ENCODE measurements at places on chromosomes 3 and 15.

GRCh38 chr3:99651531-99651930, 13.1 kb downstream of the COL8A1 start:
- DNase-seq, result no peak

- no peak for DNase-seq
Measured at GRCh38 chr3:69246612-69247011, 124.2 kb upstream of the LMOD3 start.

DNA sequence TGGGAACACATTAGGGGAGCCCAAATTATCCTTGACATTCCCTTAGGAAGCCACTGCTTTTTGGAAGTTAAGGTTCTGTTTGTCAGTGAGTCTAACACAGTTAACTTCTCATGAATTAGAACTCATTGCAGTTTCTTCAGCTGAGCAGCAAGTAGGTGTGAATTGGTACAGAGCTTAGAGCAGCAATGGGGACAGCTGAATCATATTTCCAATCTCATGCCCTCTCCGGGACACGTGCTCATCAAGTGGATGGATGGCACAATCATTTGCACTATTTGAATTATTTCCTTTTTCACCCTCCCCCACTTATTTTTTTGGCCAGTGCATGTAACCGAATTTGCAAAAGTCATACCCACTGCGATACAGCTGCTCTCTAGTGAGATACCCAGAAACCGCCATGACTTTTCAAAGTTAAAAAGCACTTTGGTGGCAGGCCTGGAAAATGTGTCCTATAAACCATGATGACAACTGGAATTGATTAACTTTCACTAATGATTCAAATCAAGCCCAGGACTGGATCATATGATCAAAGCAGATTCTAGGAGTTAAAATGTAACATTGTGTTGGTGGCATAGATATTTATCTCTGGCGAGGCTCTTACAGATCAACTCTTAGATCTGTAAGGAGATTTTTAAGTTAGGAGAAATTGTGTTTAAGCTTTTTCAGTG, 76.4 kb downstream of the EBLN2 start:
- DNase-seq, result no peak

DNA sequence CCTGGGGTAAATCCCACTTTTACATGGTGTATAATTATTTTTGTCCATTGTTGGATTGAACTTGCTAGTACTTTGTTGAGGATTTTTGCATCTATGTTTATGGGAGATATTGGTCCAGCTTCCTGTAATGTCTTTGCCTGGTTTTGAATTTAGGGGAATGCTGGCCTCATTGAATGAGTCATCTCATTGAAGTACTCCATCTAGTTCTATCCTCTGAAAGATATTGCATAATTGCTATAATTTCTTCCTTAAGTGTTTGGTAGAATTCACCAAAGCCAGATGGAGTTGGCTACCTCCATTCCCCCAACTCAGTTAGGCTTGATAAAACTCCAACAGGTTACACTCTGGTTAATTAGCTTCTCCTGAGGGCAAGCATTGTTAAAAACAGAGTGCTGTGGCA, 237.4 kb upstream of the TGFBR2 start:
- no peak for DNase-seq

DNA sequence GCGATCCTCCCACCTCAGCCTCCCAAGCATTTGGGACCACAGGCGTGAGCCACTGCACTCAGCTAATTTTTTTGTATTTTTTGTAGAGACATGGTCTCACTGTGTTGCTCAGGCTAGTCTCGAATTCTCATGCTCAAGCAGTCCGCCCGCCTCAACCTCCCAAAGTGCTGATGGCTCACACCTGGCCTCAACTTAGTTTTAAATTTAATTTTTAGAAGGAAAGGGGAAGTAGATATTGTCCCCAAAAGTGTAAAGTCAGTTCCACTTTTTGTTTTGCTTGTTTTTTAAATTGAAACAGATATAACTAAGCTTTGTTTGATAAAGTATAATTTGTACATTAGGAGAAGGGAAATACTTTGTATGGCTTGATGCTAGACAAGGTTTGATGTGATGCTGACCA, 31.3 kb upstream of the NFKBIZ start:
- no peak for DNase-seq

DNA sequence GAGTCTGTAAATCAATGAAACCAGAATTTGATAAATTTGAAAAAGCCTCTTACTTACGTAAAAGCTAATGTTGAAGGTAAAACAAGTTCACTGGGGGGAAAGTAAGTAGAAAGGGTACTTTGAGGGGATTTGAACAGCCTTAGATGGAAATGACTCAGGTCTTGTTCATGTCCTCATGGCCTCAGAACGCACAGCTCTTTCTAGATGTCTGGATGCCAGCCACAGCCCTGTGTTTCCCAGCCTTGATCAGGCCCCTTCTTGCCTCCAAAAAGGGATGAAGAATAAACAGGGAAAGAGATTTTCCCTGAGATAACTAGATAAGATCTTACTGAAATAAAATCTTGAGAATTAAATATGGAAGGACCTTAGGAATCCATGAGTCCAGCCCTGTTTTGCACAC, 237.1 kb upstream of the GOLGA6L4 start:
- no peak for DNase-seq

DNA sequence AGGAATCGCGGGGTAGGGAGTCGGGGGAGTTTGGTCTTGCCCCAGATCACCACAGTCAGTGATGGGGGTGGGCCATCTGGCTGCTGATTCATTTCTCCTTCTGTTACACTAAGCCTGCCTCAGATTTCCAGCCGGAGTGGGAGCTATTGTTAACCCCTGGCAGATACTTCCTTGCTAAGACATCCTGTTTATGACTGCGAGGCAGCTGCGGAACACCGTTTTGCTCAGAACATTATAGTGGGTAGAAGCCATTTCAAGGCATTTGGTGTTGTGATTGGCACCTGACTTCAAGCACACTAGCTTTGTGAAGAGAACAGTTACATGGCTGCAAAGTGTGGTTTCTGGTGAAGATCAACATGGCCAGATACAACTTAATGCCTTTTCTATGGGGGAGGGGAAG, 73.8 kb downstream of the FLNB start:
- DNase-seq, result no peak

GRCh38 chr3:32399030-32399620, 7.5 kb downstream of the CMTM7 start:
- no peak for DNase-seq

- DNase-seq, result no peak
Measured at GRCh38 chr3:129016720-129017483, 15.8 kb downstream of the EFCC1 start.

DNA sequence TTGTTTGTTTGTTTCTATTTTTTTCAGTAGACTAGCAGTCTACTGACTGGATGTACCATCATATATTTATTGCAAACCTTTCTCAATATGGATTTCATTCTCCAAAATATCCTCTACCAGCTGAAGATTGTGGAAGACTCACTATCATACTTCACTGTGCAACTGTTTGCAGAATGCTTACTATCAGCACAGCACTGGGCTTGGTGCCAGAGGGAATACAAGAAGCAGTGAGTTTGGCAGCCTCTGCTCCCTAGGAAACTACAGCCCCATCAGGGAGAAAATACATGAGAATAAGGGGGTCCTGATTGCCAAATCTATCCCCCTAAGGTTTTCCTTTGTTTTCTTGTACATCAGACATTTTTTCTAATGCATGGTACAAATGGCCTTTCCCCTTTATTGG, 27.5 kb downstream of the AQP9 start:
- no peak for DNase-seq

- no peak for DNase-seq
Measured at GRCh38 chr3:33980252-33980651, 181.8 kb downstream of the PDCD6IP start.

GRCh38 chr3:80010021-80010571, 242.3 kb upstream of the ROBO1 start:
- DNase-seq, result no peak

DNA sequence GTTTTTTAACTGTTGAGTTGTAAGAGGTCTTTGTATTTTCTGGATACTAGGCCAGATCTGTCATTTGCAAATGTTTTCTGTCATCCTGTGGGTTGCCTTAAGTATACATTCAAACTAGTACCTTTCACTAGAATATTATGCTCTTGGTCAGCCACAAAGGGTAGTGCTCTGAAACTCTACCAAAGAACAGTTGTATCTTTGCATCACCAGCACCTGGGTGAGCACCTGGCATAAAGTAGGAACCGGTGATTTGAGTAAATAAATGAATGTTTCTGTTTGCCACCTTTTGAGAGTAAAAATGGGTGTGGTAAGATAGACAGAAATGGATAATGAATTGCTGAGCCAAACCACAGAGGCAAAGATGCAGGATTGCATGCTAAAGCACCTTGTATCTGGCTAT, 98.7 kb downstream of the SLCO3A1 start:
- DNase-seq, result no peak

DNA sequence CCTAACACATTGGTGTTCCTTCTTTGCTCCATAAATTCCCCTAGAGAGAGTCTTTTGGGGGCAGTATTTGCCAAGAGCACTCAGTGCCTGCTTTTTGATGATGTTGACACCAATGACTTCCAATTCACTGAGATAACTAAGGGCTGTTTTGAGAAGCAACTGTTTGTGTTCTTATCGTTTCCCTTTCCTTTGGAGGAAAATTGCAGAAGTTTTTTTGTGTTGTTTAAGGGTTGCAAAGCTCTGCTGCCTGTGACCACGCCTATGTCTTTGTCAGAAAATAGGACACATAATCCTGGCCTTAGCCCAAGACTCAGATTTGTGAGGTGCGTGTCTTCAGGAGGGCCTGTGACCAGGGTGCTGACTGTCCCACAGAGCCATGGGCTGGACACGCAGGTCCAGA, 99.6 kb downstream of the FAM43A start:
- DNase-seq, result no peak

- DNase-seq, result no peak
Measured at GRCh38 chr3:18223571-18223970, 201.6 kb downstream of the SATB1 start.

- no peak for DNase-seq
Measured at GRCh38 chr3:52019352-52020080, 23.8 kb upstream of the RPL29 start.

- no peak for DNase-seq
Measured at GRCh38 chr3:149767720-149768119, 15.4 kb upstream of the COMMD2 start.

DNA sequence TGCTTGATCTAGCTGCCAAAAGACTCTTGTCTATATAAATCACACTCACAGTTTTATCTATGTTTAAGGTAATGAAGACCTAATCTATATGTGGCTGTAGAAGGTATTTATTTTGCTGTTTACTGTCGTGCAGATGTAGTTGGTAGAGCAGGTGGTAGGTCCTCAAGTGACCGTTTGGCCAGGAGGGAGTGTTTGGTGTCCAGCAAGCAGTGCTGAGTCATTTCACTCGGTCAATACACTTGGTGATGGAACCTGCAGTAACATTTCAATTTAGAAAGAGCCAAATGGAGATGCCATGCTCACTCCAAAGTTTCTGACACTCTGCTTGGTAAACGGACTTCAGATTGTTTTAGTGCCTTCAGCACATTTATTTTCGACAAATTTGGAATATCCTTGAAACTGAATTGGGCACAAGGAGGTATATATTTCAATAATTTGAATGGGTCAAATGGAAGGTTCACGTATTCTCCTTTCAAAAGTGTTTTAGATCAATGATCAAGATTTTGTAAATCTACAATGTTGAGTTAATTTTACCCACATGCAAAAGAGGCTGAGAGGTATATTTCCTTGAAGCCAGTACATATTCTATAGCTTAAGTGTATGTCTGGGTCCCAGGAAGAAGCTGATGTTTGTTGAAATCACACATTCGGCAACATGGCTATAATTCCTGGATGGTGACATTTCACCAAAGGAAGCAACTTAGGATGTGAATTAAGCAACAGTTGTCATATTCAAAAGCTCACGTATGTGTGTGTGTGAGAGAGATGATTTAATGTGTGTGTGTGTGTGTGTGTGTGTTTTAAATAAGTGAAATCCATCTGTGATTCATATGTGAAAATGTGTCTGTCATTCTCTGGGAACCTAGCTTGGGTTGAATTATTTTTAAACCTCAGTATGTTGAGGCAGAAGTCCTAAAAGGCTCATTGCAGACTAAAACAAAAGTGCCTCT, 7.7 kb upstream of the CX3CR1 start:
- DNase-seq, result no peak

DNA sequence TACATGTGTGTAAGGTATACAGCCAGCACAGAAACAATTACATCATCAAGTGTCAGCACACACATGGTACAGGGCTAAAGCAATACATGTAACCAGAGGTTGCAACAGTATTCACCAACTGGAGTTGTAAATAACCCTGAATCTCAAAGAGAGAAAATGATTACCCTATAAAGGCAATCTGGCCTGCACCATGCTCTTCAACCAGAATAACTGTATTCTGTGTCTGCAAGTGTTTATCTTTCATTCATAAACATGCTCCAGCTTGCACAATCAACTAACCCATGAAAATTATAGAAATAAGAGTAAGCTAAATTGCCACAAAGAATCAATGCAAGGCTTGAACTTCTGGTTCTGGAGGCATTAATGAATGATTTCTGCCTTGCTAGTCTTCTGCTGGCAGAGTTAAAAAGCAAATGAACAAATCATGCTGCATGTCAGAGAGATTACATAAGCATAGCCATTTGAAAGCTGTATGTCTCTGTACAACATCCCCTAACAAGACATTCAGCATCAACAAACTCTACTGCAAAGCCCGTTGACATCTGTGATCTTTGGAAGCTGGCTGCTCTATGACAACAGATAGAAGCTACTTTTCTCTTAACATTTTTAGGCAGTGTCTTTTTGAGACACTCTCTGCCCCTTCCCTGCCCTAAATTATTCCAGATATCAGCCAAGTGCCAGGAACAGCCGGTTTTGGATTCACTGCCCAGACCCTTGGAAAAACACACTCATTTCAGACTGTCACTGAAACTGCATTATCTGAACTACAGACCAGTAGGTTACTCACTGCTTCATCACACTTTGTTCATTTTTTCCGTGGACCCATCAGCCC, 871.0 kb downstream of the OTOL1 start:
- DNase-seq, result no peak

DNA sequence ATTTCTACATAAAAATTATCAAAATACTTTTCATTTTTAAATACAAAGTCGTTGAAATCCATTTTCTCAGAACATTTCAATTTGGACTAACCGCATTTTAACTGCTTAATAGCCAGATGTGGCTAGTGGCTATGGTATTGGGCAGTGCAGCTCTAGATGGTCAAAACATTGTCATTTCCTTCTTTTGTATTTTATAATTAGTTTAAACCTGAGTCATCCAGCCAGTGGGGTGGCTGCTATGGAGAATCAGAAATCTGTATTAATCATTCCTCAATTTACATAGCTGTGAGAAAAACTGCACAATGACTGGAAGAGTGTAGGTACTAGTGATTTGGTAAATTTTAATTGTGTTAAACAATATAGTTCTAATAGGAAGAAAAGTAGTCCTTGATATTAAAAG, 245.3 kb downstream of the PDZRN3 start:
- DNase-seq, result no peak

GRCh38 chr3:78455166-78455565, 1312.6 kb downstream of the ROBO1 start:
- DNase-seq, result no peak

- no peak for DNase-seq
Measured at GRCh38 chr3:78757731-78758130, 1010.1 kb downstream of the ROBO1 start.

DNA sequence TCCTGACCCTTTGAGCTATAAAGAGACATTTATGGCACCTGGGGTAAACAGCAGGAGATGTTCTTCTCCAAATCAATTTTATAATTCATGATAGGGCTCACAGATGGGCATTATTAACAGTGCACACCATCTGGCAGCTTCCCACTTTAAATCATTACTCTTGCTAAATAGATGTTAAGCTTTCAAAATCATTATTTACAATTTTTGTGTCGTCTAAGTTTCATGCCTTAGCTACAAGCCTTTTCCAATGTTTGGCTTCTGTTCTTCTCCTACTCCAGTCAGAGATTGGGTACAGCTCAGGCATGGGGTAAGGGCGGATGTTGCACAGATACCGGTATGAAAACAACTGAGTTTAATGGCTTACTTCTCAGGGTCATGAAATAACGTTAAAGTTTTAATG, 120.9 kb upstream of the PFN2 start:
- no peak for DNase-seq
